MM.1S (cell line): ENCODE measurements at places on chromosomes 12 and 14.

- DNase-seq = peak; percentile 48
Measured at GRCh38 chr14:73786636-73787485, 64.8 kb upstream of the PTGR2 start.

GRCh38 chr12:29582146-29582545, 84.7 kb upstream of the OVCH1 start:
- no peak for DNase-seq

GRCh38 chr12:93970900-93971688, 177.3 kb upstream of the PLXNC1 start:
- no peak for DNase-seq

DNA sequence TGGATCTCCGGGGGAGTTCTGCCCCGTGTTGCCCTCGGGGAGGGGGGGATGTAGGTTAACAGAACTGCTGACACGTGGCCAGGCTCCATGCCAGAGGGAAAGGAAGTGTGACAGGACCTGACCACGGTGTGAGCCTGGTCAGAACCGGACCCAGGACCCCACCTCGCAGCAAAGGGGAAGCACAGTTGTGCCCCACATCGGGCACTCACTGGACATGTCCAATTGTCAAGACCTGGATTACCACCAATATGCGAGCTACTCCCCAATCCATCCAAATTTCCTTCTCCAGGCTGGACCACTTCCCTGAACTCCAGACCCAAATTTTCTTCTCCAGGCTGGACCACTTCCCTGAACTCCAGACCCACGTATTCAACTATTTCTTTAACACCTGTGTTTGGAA, 78.8 kb upstream of the PIWIL1 start:
- DNase-seq = no peak

- DNase-seq = no peak
Measured at GRCh38 chr12:44357494-44357893, 518.6 kb downstream of the NELL2 start.

DNA sequence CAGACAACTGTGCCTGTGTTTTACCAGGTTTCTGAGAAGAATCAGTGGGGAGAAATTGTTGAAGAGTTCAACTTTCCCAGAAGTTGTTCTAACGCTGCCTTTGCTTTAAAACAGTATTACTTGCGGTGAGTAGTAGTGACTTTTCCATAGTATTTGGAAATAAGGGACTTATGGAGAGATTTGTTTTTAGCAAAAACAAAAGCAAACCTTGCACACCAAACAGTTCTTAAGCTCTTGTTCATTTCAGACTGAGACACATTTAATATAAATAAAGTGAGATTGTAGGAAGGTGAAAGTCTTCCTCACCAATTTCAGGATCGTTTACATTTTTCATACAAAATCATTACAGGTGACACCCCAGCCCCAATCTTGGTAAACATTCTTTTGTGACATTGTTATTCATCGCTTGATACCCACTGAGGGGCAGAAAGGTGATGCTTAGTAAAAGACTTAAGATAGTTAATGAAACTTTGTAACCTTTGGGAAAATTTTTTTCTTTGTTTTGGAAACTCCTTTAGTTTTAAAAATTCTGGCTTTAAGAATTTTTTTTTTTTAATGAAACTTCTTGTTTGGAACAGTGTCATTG, 1.8 kb downstream of the ARID2 start:
- DNase-seq = no peak

DNA sequence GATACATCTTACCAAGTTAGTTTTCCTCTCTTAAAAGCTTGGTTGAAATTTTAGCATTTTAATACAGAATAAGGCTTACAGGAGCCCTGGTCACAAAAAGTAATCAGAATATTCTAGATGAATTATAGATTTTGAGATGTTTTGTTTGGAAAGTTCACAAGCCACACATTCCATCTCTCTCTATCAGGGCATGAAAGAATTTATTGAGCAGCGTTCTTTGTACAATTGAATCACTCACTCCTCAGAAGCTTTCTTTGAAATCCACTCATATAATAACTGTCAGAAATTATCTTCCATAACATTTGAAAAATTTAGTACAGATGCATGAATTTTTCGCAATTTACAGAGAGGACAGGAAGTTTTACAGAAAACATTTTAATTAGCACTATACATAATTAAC, 938.6 kb upstream of the MDGA2 start:
- no peak for DNase-seq

DNA sequence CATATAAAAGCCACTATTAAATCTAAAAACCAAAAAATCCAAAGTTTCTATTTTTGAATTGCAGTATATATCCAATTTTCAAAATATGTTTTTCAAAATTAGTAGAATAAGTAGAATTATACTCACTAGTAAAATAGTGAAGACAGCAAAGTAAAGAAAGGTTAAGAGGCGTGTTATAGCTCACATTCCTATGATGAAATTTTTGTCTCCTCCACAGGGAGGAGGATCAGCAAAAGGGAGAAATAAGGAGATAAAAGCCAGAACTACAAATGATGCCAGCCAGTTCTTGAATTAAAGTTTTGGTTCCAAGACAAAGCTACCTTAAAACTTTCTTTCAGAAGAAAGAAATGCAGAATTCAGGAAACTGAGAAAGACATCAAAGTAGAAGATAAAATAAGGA, 50.0 kb downstream of the C2CD5 start:
- no peak for DNase-seq

DNA sequence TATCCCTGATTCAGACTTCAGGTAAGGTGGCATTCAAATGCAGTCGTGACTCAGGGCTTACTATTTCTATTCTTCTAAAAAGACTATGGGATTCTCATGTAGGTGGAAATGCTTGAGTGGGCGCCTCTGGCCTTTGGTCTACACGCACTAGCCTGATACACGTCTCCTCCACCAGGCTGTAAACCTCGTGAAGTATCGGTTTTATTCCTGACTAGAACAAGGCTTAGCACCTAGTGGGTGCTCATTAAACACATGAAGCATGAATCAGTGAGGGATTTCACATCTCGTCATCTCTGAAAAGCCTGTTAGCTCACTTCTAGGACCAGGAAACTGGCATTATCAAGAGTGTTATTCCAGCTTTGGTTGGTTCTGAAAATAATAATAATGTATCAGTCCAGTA, 17.7 kb upstream of the HNF1A start:
- DNase-seq = no peak

- no peak for DNase-seq
Measured at GRCh38 chr12:25764409-25764808, 194.1 kb upstream of the RASSF8 start.

- DNase-seq = no peak
Measured at GRCh38 chr12:80877721-80878265, 59.9 kb downstream of the LIN7A start.

GRCh38 chr12:102691773-102692555, 211.6 kb upstream of the IGF1 start:
- no peak for DNase-seq

DNA sequence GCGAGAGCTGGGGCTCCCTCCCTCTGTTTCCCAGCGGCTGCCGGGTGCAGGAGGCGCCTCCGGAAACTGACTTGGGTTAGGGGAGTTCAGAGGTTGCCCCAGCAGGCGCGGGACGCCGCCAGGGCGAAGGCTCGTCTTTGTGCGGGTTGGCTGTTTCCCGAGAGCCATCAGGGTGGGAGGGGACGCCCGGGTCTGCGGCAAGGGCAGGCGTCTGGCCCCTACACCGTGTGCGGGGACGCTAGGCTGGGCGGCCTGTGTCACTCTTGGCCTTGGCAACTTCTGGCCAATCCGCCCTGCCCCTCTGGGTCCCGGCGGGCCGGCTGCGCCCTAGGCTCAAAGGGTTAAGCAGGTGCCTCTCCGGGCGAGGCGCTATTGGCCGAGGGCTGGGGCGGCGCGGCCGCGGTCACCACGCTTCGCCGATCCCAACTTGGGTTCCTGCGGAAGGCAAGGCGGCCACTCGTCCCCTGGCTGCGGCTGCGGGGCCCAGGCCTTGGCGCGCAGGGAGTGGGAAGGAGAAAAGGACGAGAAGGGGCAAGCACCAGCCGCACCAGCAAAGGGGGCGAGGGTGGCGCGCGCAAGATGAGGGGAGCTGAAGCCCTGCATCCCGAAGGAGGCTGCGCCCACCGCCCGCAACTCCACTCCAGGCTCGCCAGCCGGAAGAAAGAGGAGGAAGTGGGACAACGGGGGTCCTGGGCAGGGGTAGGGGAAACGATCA, 5.6 kb upstream of the NPAS3 start:
- DNase-seq = no peak

DNA sequence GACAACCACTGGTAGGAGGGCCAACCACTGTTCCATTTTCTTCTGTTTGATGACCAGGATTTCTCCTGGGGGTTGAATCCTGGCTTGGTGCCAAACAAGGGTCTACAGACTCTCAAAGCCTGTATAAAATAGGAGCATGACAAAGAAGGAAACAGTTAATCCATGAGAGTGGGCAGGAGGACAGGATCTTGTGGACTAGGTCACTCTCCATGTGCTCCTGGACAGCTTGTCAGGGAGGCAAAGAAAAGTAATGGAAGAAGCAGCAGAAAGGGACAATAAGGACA, 243.7 kb downstream of the AKAP6 start:
- no peak for DNase-seq

DNA sequence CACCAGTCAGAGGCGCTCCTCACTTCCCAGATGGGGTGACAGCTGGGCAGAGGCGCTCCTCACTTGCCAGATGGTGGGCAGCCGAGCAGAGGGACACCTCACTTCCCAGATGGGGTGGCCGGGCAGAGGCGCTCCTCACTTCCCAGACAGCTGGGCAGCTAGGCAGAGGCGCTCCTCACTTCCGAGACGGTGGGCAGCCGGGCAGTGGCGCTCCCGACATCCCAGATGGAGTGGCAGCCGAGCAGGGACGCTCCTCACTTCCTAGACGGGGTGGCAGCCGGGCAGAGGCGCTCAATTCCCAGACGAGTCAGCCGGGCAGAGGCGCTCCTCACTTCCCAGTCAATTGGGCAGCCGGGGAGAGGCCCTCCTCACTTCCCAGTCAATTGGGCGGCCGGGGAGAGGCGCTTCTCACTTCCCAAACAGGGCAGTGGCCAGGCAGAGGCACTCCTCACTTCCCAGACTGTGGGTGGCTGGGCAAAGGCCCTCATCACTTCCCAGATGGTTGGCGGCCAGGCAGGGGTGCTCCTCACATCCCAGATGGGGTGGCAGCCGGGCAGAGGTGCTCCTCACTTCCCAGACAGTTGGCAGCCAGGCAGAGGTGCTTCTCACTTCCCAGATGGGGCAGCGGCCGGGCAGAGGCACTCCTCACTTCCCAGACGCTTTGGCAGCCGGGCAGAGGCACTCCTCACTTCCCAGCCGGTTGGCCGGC, 143.8 kb upstream of the ARID2 start:
- DNase-seq = no peak

DNA sequence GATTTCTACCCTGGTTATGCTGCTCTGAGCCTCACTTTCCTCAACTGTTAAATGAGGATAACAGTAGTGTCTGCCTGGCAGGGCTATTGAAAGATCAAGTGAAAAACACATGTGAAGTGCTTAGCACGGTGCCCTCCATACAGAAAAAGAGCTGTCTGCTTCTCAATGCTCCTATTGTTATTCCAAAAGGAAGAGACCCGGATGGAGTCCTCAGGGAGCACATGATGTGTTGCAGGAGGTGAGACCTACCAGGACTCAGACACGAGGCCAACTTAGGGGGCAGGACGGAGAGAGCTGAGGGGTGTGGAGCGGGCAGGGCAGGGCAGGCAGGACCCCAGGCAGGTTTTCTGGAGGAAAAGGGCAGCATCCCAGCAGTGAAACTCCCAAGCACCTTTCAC, 8.9 kb downstream of the FAIM2 start:
- no peak for DNase-seq

DNA sequence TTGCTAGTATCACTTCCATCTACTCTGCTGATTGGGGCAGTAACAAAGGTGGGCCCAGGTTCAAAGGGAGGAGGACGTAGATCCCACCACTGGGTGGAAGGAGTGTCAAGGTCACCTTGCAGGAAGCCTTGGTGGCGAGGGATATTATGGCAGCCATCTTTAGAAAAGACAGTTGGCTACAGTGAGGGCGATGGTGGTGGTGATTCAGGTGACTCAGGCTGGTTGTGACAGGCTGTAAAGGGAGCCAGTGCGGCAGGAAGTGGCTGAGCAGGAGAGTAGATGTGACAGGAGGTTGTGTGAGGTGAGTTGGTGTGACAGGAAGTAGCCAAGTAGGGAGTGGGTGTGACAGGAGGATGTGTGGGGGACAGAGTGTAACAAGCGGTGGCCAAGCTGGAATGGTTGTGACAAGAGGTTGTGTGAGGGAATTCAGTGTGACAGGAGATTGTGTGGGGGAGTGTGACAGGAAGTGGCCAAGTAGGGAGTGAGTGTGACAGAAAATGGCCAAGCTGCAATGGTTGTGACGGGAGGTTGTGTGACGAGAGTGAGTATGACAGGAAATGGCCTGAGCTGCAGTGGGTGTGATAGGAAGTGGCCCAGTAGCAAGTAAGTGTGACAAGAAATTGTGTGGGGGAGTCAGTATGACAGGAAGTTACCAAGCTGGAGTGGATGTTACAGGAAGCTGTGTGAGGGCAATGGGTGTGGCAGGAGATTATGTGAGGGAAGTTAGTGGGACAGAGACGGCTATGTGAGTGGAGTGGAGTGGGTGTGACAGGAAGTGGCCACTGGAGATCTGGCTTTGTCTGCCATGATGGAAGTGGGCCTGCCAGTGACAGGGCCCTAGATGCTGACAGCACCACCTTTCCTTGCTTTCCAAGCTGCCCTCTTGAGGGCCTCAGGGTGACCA, 136.5 kb upstream of the MYL2 start:
- DNase-seq = no peak

DNA sequence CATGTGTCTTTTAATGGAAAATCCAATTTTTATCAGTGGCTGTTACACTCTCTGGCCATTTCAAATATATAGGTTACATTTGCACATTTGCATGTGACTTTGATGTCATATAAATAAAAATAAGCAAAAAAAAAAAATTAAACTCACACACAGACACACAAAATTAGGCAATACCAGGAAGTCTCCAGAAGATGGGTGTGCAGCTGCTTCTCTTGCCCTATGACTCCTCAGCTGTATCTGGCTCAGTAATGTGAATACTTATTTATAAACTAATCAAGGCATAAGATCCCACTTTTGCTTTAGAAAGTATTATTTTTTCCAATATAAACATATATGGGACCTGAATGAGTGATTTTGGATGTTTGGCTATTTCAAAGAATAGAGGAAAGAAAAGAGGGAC, 461.1 kb downstream of the LRIG3 start:
- no peak for DNase-seq

GRCh38 chr12:69097619-69098368, 141.6 kb upstream of the CPSF6 start:
- no peak for DNase-seq

DNA sequence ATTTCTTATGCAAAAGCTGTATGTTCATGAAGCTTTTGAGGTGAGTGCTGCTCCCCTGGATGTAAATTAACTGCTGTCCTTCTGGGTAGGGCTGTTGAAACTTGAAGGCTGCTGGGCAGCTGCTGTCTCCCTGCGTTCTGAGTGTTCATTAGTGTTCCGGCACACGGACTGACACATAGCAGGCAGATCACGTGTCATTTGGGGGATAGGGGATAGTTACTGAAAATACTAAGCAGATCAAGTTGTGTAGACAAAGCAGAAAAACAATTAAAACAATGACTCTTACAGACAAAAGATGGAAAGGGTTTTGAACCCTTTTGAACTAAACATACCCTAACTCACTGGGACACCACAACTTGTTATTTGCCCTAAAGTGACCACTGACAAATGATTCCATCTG, 82.5 kb downstream of the PRICKLE1 start:
- no peak for DNase-seq
